ENCODE measurements at places on chromosomes 4 and X.

DNA sequence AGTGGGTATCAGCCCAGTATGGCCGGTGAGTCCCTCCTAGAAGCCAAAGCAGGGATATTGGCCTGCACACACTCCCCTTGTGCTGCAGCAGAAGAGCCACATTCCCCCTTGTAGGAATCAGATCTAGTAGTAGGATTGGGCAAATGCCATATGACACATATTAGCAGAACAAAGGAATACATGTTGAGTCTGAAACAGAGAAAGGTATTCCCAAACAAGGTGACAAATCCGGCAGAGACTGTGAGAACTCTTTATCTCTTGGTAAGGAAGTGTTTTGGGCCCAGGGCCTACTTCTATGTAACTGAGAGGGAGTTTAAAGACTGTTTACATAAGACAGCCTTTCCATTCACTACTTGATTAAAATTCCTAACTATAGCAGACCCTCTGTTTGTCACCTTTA lies 1382.0 kb downstream of the FAM133A start:
- no peak for DNase-seq

GRCh38 chr4:143183513-143184216 lies 1.1 kb upstream of the USP38 start:
- DNase-seq = no peak

DNA sequence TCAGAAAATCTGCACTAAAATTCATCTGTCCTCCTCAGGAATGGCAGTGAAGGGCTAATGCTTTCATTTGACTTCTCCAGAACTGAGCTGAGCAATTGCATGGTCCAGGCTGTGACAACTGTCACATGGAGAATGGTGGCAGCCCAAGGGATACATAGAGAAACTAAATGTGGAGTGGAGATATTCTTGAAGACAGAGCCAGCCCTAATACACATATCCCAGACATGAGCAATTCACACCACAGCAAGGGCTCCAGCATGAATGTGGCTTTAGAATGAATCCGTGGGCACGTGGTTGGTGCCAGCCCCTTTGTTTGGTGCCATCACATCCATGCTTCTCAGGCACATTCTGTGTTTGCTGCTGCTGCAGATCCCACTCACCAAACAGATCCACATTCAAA lies 121.6 kb upstream of the MXRA5 start:
- DNase-seq = no peak

GRCh38 chrX:40146262-40147125 lies 48.7 kb upstream of the BCOR start:
- DNase-seq = no peak

- DNase-seq = no peak
These were observed 37.6 kb downstream of the GLUD2 start for GRCh38 chrX:121084903-121085611.

GRCh38 chrX:22186165-22186564 lies 86.5 kb upstream of the CBLL2 start:
- DNase-seq = no peak

DNA sequence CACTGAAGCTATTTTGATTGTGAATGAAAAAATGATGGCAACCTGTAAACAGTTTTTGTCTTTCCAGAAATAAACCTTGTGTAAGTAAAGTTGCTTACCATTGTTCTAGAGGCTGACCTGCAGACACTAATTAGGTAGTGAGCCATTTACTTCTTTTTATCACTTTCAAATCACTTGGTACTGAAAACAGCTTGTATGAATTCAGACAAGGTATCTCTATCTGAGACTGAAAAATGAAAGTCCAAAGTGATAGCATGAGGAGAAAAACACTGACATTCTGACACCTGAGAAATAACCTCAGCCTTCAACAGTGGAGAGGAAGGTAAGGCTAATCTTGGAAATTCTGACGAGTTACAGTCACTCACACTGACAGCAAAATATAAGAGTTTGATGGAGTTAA lies 238.8 kb downstream of the GPC3 start:
- no peak for DNase-seq

DNA sequence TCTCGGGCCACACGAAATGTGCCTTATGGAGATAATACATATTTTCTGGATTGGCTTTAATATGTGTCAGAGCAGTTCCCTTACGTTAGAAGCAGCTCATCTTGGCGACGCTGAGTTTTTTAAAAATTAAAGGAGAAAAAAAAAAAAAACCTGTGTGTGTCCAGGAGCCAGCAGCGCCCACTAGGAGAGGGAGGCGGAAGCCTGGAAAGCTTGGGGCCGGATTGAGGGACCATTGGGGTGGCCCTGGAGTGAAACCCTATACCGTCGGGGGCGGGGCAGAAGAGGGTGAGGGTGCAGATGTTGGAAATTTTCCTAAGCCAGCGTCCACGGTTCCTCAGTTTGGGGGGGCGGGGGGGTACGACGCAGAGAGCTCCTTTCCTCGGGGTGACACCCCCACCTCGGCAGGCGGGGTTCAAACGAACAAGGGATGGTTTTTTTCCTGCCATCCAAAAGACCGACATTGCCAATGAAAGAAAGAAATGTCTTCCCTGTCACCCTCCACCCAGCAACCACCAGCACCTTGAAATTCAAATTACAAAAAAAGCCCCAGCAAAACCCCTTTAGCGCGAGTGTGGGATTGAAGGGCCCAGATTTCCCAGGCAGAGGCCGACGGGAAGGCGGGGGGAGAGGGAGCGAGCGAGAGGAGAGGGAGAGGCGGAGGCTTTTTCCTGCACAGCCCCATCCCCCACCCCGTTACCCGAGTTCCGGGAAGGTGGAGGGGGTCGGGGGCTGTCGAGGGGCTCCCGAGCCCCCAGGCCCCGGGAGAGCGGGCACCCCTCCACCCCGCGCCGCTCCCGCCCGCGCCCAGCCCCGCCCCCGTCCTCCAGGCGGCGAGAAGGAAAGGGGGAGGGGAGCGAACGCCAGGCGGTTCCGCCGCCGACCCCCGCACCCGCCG lies 859 bp downstream of the SMARCA1 start:
- DNase-seq = no peak

DNA sequence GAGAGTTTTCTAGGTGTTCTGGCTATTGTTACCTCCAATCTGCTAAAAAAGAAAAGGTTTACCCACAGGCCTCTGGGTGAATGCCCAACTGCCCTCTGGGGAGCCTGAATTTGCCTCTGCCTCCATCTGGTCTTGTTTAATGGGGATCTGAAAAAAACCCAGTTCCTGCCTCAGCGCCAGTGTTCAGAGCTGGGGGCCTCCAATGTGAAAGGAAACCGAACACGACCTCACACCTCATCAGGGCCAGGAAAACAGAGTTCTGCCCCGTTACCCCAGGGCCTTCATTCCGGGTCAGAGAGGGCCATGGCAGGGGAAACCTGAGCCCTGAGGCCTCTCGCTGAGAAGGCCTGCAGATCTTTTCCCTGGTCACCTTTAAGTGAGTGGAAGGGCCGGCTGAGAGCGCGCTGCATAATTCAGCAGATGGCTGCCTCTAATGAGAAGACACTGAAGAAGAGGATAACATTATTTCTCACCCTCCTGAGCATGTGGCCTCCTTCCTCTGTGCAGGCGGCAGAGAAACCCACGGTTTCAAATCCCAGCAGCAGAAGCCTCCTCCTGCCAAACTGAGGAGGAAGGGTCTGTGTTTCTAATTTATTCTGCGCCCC lies 6.8 kb downstream of the SEPTIN6 start:
- no peak for DNase-seq

DNA sequence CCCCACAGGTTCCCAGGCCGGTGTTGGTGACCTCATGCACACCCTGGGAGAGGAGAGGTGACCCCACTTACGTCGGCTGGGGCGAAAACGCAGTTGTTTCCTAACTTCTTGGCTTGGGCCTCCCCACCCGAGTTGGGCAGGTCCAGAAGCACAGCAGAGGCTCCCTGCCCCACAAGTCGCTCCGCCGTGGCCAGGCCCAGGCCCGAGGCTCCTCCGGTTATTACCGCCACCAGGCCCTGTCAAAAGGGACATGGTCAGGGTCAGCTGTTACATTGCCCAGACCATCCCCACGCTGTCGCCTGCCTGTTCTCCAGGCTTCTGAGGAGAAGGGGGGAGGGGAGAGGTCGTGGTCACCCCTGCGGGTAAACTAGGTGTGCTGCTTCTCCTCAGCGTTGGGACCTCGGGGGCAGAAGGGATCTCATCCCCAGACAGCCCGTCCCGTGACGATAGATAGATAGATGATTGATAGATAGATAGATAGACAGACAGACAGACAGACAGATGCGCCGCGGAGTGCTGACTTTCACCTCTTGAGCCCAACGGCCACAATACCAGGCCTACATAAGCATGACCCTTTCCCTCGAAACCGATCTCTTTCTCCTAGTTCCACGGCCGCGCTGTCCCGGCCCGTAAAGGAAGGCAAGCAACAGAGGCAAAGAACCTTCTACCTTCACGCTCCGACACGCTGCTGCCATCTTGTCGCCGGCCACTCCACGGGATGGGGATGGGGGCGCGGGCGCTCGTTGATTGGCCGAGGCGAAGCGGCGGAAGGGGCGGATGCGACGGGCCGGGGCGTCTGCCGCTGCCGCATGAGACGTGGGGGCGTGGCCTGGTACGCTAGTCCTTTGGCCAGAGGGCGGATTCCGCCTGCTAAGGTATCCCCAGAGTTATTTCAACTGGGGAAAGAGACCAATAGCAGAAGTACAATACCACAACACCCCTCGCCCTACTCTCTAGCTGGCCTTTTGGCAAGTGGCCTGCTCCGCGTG lies at the start of gene HSD17B10:
Gene HSD17B10, minus strand, starts transcription at position 720 of the 989 bp plus-strand sequence. Its CDS starts 25 bp downstream, at position 695.
- DNase-seq = peak; percentile 89

DNA sequence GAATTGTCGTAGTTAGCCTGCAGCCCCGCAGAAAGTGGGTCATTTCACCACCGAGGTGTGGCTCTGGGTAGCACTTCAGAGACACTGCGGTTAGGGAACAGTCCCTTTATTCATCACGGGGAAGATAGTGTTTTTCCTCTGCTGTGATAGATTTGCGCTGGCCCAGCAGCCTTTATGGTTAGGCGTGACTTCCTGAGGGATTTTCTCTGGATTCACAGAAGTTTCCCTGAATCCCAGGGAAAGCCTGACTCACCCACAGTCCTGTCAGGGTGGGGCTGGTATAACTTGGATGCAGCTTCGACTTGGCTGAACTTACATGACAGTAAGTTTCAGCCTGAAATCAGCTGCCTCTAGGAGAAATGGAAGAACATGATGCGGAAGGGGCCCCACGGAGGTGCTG lies 196.3 kb upstream of the HHIP start:
- DNase-seq = no peak

GRCh38 chr4:10879411-10880110 lies 195.0 kb upstream of the CLNK start:
- no peak for DNase-seq

DNA sequence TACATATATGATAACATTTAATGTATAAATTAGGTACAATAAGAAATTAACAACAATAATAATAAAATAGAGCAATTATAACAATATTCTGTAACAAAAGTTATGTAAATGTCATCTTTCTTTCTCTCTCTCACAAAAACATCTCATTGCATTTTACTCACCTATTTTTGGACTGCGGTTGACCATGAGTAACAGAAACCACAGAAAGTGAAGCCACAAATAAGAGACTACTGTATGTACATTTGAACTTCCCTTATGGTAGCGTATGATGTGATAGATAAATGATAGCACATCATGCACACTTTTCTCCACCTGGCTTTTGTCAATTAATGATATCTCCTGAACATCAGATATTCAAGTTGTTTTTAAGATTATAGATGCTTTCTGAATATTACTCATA lies 80.5 kb downstream of the HNRNPD start:
- no peak for DNase-seq

- no peak for DNase-seq
These were observed 14.7 kb upstream of the PDE6B start for GRCh38 chr4:610411-611261.

DNA sequence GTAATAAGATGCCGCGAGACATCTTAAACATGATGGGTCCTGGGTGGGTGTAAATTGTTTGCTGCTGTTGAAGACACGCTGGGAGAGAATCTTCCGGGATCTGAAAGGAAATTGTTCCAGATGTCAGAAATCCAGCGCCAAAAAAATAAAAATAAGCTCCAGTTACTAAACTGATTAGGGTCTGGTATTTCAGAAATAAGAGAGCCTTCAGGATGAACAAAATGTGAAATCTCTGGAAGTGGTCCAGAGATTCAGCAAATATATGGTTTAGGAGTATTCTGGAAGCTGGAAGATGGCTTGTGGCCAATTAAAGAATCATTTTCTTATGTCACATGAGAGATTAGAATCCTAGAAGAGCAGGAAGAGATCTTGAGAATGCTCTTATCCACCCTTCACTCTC lies 75.8 kb upstream of the NHS start:
- no peak for DNase-seq

DNA sequence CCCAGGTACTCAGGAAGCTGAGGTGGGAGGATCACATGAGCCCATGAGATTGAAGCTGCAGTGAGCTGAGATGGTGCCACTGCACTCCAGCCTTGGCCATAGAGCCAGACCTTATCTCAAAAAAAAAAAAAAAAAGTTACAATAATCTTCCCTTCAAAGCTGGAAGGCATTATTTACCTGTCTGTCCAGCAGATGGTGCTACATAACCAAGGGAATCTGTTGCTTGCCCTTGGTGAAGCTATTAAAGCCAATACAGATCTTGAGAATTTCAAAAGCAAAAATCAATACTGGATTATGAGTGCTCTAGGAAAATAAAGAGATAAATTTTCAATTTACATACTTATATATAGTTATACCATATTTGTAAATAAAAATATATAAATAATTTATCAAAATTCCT lies 25.9 kb downstream of the PKD2 start:
- peak; percentile 12 for DNase-seq

- DNase-seq = no peak
These were observed 24.8 kb downstream of the CYTL1 start for GRCh38 chr4:4994312-4995097.

DNA sequence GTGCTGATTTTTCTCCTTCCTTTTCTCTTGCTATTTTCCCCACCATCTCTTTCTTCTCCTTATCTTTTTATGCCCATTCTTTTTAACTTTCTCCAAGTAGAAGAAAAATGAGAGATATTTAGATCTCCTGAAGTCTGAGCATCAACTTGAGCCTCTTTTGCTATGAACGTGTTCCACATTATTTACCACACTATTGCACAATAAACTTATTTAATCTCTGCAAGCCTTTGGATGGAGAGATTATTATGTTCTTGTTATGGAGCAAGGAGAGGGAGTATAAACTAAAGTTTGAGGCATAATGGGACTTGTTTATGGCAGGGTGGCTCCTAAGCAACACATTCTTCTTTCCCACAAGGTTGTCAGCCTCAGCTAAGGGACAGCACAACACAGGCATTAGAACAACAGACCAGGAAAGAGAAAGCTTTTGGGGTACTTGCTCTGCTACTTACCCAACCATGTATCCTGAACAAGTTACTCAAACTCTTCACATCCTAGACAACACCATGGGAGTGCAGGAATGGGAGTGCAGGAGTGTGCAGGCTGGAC lies 365.5 kb upstream of the BOD1L1 start:
- no peak for DNase-seq

DNA sequence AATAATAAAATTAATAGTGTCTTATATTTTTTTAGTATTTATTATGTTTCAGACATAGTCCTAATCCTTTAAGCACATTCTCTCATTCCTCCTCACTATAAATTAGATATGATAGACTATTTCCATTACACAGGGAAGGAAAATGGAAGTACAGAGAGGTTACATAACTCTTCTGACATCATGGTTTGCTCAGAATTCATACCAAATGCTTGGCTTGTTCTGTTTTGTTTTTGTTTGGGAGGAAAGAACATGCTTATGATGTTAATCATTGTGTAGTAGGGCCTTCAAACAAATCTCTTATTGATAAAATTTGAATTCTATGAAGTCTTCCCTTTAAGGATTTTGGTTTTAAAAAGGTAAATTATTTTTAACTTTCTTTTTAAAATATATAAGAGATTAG lies 59.5 kb downstream of the RXFP1 start:
- no peak for DNase-seq

GRCh38 chrX:134660627-134661026 lies 2.4 kb upstream of the PLAC1 start:
- no peak for DNase-seq

- no peak for DNase-seq
These were observed 11.7 kb upstream of the ZBTB33 start for GRCh38 chrX:120238933-120239332.

Measured in T-cell (primary cell).